ENCODE measurements at places on chromosomes 1 and 21.
A peak's percentile ranks its signal among the peaks of the same experiment; 100 is the strongest.

DNA sequence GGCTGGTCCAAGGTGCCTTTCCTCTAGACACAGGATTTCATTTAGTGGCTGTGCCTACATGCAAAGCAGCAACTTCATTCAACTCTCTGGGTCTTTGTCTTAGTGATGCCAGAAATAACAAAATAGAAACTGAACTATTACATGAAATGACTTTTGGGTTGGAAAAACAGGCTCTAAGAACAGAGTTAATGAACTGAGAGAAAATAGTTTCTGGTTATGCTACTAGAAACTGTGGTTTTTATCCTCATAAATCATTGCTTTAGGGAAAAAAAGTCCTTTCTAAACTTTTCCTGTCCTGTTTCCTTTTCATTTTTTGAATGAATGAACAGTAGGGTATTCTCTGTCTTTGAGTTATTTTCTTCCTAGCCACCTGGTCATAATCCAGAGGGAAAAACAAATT lies 424.0 kb downstream of the KIF26B start:
- DNase-seq, result no peak

GRCh38 chr21:44295163-44295573 lies 4.7 kb upstream of the PFKL start:
- no peak for DNase-seq

DNA sequence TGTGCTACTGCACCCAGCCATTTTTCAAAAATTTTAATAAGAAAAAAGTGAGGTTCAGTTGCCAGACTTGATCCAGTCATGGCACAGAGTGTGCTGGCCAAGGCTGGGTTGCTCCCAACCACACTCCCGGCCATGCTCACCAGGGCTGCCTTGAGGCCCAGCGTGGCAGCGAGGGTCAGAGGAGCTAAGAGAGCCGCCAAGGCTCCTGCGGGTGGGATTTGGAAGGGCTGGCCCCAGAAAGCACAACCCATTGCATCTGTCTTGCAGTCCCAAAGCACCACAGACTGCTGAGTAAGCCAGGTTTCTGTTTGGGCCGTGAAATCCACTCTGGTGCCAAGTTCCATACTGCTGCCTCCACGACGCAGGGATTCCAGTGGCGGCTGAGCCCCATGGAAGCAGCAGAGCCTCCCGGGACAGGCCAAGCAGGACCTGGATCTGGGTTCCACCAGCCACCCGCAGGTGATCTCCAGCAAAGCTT lies 22.6 kb downstream of the ZBTB17 start:
- no peak for DNase-seq

GRCh38 chr21:30718239-30718909 lies at the start of gene KRTAP21-3:
Gene KRTAP21-3 (minus strand): TSS chr21:30718777. CDS start chr21:30718759, 18 bp downstream.
- no peak for DNase-seq

GRCh38 chr1:110464340-110464739 lies 13.4 kb downstream of the PROK1 start:
- DNase-seq, result no peak

DNA sequence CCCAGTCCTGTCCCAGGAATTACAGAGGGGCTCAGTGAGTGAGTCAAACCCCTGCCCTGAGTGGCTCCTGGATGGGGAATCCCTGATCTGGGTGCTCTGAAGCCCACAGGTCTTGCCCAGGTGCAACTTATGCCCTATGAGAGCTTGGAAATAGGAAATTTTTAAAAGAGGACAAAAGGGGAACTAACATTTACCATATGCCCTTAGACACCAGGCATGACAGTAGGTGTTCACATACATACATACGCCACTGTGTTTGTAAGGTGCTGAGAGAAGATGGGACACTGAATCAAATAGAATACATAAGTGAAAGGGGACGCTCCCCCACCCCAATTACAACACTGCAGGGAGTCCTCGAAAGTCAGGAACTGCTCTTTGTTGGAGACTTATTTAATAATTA lies 1.4 kb downstream of the CFAP45 start:
- no peak for DNase-seq

DNA sequence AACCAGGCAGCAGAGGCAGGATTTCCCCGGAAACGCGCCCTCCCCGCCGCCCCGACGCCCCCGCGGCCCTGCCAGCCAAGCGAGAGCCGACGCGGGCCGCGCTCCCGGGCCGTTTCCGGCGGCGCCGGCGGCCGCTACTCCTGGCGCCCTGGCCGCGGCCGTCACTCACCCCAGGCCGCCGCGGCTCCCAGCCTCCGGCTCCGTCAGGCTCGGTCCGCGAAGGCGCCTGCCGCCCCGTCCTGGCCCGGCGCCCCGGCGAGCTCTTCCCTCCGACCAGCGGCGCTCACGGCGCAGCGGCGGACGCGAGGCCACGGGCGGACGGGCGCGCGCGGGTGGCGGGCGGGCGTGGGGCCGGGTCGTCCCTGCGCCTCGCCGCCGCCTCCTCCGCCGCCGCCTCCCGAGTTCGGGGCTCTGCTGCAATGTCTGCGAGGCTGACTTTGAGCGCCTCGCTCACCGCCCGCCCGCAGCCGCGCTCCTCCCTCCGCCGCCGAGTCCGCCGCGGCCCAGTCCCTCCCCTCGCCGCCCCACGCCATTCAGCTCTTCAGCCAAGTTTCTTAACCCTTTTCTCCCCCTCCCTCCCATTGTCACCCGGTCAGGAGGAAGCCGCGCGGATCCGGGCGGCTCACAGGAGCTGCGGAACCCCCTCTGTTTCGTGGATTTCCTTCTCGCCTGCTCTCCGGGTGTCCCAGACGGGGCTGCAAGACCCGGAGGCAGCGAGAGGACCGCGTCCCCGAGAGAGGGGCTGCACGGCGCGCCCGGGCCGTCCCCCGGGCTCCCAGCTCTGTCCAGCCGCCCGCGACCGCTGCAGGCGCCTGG lies at the start of gene NRIP1:
TSS of gene NRIP1 (minus strand) at position 425 of the 816 bp plus-strand sequence. CDS start 96,808 bp downstream, outside the sequence.
- peak; percentile 76 for DNase-seq

DNA sequence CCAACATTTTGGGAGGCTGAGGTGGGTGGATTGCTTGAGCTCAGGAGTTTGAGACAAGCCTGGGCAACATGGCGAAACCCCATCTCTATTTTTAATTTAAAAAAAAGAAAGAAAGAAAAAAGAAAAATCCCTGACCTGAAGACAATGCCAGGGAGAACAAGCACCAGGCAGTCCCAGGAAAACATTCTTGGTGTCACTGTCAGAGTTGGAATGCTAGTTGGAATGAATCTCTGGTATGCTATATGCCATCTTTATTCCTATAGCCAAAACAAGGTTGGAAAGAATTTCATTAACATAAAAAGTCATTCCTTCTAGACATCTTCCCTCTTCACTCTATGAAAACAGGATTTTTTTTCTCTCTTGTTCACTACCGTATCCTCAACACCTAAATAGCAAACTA lies 2.8 kb downstream of the DNAJC8 start:
- DNase-seq, result no peak

GRCh38 chr1:43300378-43301094 lies at the start of gene TIE1:
Gene TIE1 (plus strand): TSS chr1:43300982. CDS start chr1:43301072, 90 bp downstream.
- DNase-seq, result no peak

DNA sequence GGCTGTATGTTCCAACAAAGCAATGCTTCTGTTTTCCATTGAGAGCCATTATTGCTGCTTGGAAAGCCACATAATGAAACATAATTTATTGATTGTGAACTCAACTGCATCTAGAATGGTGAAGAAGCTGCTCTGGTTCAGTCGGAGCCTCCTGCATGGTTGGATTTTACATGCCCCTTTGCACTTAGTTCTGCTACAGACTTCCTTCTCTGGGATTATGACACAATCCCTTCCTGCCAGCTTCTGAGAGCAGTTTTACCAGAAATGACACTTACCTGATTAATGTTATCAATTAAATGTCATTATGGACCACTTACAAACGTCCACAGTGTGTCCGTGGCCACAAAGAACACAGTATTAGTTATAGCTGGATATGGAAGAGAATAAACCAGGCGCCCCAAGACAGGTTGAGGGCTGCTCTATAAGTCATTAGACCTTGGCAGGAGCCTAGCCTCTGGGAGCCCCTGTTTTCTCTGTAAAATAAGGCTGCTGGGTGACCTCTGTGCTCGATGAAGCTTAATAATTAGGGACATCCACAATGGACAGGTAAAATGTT lies 7.0 kb upstream of the CD58 start:
- DNase-seq, result no peak

- no peak for DNase-seq
Measured at GRCh38 chr1:151892190-151892589, 17.1 kb downstream of the THEM4 start.

DNA sequence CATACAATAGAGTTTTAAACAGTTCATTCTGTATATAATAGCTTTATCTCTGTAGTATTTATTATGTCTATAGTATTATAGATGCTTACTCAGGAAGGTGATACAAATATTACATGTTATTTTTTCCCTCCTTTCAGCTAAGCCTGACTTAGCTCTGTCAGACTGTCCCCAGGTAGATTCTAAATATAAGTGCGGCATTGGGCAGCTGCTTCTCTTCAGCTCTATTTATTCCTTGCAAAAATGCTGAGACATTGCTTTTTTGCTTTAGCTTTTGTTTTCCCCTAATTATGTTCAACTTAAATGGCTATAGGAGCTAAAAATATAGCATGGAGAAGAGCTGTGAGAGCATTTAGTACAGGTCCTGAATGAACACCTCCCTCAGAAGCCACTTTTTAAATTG lies 203.2 kb upstream of the BEND5 start:
- DNase-seq, result no peak

- no peak for DNase-seq
Measured at GRCh38 chr21:40723317-40723716, 123.6 kb downstream of the DSCAM start.

DNA sequence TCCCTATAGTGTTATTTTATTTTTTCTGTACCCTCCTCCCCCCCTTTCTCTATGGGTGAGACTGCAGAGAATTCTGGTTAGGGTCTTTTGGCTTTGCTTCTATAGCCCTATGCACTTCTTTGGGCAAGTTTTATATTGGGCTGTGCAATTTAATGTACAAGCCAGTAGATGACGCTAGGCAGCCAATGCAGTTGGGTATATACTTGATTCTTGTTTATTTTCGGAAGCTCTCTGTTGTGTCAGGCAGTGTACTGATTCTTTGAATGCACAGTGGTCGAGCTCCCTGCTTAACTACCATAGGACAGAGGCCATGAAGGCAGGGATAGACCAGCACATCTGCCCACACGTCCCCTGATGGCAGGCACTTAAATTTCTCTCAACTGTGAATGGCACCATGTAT lies 34.1 kb upstream of the GPR52 start:
- no peak for DNase-seq

All from effector memory CD8-positive, alpha-beta T cell (primary cell).